ENCODE measurements at places on chromosomes 3 and 15.

- DNase-seq = no peak
These were observed 36.3 kb upstream of the SNX4 start for GRCh38 chr3:125556314-125556713.

DNA sequence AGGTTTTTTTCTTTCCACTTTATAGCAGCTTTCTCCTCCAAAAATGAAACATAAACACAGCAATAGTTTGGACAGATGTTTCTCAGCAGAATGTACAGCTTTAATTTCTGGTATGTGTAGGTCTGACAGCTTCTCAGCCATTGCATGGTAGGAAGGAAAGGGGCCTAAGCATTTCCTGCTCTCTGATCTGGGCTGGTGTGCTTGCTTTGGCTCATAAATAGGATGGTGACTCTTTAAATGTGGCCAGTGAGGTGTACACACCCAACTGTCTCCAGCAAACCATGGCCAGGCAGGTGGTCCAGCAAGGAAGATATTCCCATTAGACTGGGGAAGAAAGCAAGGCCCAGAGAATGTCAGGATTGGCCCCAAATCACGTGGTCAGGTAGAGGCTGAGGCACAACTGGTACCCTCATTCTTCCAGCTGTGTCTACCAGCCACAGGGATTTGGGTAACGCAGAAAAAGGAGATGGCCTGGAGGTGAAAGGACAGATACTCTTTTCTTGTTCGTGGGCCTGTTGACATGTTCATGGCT lies 52.1 kb downstream of the ITGA11 start:
- DNase-seq = no peak

DNA sequence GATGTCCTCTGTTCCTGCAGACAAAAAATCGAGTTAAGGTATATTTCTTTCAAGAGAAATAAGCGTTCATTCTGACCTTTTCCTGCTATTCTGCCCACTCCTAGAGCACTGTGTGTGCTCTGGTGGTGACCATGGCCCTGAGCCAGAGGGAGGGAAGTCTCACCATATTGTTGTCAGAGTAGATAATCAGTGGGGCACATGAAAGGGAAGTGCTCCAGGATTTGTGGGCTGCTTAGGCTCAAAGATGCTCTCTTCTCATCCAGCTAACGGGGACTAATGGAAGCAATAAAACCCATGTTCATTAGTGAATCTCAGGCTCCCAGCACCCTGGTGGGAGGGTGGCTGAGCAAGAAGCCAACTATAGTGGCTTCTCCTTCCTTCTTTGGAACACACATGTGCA lies 70.7 kb upstream of the EOMES start:
- no peak for DNase-seq

DNA sequence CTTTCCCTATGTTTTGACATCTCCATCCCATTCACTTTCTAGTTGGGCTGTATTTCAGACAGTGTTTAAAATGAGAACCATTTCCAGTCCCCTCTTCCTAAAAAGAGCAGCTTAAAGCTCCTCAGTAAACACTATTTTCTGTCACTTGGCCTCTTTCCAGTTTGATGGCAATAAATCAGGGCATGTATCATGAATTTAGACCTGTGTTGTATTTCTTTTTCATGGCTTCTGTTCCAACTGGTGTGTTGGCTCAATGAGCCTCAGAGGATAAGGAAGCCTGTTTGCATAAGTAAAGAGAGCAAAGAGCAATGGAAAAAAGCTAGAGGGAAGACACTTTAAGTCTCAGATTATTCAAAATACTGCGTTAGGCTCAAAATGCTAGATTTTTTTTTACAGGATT lies 7.2 kb downstream of the CCDC80 start:
- DNase-seq = no peak

DNA sequence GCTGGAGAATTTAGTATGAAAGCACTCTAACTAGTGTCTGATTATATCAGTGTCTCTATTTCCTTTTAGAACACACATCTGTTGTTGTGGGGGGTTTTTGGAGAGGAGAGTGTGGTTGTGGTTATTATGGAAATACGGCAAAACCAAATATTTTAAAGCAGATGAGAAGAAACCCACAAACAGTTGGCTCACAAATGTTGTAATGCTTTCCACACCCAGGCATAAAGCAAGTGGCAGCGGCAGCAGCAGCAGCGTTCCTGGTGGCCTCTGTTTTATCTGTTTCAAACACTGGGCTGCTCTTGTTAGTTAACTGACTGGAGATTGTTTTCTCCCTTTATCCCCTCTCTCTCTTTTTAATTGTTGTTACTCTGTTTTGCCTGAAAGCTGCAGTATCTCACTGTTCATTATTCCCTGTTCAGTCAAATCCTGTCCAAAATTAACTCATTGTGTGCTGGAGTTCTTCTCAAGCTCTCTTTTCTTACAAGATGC lies 1045.5 kb upstream of the NR2F2 start:
- no peak for DNase-seq

GRCh38 chr3:63193647-63194046 lies 84.5 kb upstream of the SYNPR start:
- no peak for DNase-seq

GRCh38 chr3:9196020-9196419 lies 53.4 kb downstream of the SRGAP3 start:
- no peak for DNase-seq

GRCh38 chr15:35630532-35630931 lies 84.6 kb upstream of the DPH6 start:
- no peak for DNase-seq

DNA sequence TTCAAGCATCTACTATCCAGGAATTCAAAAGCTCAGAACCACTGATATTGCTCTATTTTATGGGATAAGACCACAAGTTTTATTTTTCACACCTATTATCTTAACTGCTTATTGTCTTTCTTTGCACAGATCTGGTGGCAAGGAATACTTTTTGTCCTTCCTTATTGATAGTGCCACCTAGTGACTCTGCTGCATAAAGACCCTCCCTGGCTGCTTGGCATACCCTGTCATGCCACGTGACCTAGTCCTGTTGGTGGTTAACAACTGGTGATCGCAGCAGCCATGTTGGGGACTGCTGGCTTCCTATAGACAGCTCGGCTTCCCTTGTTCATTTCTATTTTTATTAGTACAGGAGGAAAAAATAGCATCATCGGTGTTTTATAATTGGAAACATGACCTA lies 236.3 kb downstream of the MEX3B start:
- DNase-seq = no peak

- DNase-seq = no peak
These were observed 233.2 kb upstream of the CMC1 start for GRCh38 chr3:28008235-28008634.

DNA sequence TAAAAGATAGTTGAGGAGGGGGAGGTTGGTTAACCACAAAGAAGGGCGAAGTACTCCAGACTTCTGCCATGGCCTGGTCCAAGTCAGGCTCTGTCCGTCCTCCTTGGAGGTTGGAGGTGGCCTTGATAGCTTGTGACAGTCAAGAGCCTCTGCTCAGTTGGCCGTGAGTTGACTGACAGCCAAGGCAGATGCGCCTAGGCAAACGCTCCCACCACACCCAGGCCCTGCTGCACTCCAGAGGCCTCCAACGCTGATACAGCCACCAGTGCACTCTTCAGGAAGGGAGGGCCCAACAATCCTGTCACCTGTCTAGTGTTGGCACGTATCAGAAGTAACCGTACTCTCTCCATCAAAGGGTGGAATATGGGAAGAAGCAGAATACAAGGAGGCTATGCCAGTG lies 9.3 kb downstream of the RBPMS2 start:
- DNase-seq = no peak

- DNase-seq = no peak
These were observed 135.4 kb downstream of the SNRPN start for GRCh38 chr15:25090073-25090733.

DNA sequence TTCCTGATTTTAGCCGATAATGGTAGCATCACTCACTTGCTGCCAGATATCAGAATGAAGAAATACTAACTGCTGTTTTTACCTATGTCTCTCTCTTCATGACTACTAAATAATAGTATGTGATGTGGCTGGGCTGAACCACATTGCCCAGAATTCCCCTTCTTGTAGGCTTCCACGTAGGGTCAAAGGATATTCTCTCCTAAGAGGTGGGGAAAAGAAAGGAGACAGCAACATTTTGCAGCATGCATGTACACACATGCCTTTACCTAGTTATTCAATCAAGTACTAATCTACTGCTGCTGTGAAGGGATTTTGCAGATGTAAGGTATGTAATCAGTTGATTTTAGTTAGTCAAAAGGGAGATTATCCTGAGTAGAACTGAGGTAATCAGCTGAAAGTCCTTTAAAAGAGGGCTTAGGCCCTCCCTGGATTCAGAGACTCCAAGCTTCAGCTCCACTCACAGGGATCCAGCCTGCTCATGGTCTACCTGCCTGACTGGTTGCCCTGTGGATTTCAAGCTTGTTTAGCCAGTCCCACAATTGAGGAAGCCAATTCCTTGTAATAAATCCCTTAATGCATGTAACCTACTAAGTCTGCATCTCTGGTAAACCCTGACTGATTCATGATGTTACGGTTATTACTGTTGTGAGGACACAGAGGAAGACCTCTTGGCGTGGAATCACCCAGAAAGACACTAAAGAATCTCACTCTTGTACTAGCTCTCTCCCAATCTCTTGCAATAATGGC lies 20.4 kb downstream of the PLD1 start:
- no peak for DNase-seq

GRCh38 chr3:149800693-149801092 lies 8.3 kb upstream of the ANKUB1 start:
- no peak for DNase-seq

DNA sequence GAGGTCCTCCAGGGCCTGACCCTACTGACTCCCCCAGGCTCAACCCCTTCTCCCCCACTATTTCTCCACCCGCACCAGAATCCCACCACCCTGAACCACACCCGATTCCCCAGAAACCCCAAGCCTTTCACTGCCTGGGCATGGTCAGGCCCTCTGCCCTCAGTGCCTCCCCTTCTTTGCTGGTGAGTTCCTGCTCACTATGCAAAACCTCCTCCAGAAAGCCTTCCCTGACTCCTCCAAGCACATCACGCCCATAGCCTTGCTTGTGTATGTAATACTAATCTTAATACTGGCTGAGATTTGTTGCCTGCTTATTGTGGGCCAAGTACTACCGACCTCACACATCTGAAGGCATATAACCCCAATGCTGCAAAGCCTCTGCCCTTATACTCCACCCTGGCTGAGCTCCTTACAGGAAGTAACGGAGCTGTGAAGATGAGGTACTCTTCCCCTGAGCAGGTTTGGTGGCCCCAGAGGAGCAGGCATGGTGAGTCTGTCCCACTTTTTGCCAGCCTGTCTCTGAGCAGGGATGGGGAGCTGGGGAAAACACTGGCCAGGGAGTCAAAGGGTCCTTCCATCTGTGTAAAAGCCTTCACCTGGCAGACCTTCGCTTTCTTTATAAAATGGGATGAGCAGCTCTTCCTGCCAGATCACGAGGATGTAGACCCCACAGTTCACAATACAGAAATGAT lies 9.5 kb downstream of the RAB6B start:
- no peak for DNase-seq

DNA sequence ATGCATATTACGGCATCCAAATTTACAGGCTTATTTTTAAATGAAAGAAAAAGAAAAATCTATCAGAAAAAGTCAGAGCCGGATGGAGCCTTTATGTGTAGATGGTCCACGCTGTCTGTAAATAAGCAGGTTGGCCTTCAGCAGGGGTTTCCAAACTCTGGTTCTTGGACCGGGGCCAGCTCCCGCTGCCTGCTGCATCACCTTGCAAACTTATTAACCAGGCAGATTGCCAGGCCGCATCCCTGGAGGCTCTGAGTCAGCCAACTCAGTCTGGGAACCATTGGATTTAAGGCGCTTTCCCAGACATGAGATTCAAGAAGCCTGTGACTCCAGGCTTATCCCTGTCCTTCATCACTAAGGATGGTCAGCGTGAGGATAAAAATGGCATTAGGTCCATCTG lies 212.4 kb downstream of the OPA1 start:
- DNase-seq = no peak

GRCh38 chr3:44761424-44762169 lies at the start of the genes KIAA1143 and KIF15:
TSS of gene KIAA1143 (minus strand) at chr3:44761619. CDS start at chr3:44761602, 17 bp downstream.
TSS of gene KIF15 (plus strand) at chr3:44761794. CDS start at chr3:44761866, 72 bp downstream.
- peak; percentile 96 for DNase-seq

- DNase-seq = no peak
These were observed 8.6 kb upstream of the STX19 start for GRCh38 chr3:94036909-94037507.

DNA sequence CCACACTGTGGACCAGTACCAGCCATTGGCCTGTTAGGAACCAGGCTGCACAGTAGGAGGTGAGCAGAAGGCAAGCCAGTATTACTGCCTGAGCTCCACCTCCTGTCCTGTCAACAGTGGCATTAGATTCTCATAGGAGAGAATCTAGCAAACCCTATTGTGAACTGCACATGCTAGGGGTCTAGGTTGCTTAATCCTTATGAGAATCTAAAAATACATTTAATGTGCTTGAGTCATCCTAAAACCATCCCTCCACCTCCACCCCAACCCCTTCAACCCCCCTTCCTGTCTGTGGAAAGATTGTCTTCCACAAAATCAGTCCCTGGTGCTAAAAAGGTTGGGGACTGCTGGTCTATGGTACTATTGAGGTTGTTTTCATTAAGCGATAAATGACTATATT lies 49.3 kb upstream of the KCNAB1 start:
- no peak for DNase-seq

DNA sequence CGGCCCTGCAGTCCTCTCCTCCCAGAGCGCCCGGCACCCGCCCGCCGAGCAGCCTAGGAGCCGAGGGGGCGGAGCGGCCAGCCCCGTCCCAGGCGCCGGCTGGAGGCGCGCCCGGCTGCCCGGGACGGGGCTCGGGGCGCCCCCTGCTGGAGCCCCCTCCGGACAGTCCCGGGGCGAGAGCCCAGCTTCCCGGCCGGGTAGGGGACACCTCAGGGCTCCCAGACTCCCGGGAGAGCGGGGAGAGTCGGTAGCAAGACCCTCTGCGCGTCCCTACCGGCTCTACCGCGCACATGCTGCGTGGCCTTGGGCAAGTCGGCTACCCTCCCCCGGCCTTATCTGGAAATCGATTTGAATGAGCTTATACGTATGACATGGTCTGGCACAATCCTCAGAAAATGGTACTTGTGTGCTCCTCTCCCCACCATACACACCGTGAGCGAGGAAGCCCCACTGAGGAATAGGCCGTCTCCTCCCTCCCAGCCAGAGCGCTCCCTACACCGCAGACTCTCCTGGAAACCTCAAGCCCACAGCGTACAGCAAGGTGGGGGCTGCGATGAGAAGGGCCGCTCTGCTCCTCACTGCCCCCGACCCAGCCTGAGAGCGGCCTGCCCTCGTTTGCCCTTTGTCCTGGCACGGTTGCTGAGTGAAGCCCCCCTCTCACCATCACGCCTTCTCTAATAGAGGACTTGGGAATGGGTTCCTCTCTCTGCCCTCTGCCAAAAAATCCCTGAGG lies at the start of gene DAPK2:
Gene DAPK2 (minus strand): TSS at position 65 of the 733 bp plus-strand sequence. CDS start 6,224 bp downstream, outside the sequence.
- peak; percentile 70 for DNase-seq

- no peak for DNase-seq
These were observed 43.6 kb downstream of the FOXB1 start for GRCh38 chr15:60047701-60048100.

GRCh38 chr3:142613491-142613890 lies 17.3 kb downstream of the PLS1 start:
- DNase-seq = no peak

GRCh38 chr3:189309400-189309975 lies 137.7 kb downstream of the TPRG1 start:
- DNase-seq = no peak

All from effector memory CD8-positive, alpha-beta T cell (primary cell).